ENCODE measurements at places on chromosomes 16 and 17.

DNA sequence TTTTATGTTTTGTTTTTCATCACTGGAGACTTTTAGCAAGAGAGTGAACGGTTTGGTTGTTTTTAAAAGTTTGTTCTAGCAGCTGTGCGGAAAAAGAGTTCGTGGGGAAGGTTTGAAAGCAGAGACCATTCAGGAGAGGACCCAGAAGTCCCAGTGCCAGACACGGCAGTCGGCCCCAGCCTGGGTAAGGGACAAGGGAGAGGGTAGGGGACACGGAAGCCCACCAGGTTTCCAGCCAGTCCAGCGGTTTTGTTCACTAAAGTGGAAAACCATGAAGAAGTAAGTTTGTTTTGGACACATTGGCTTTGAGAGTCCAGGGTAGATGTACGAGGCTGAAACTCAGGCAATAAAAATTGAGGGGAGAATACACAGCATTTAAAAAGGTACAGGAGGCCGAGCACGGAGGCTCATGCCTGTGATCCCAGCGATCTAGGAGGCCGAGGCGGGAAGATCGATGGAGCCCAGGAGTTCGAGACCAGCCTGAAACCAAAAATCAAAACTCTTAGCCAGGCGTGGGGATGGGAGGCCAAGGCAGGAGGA is 56.8 kb upstream of the RPH3AL start:
- no peak for DNase-seq

GRCh38 chr16:10362077-10362863 is 23.6 kb upstream of the ATF7IP2 start:
- peak; percentile 7 for DNase-seq

DNA sequence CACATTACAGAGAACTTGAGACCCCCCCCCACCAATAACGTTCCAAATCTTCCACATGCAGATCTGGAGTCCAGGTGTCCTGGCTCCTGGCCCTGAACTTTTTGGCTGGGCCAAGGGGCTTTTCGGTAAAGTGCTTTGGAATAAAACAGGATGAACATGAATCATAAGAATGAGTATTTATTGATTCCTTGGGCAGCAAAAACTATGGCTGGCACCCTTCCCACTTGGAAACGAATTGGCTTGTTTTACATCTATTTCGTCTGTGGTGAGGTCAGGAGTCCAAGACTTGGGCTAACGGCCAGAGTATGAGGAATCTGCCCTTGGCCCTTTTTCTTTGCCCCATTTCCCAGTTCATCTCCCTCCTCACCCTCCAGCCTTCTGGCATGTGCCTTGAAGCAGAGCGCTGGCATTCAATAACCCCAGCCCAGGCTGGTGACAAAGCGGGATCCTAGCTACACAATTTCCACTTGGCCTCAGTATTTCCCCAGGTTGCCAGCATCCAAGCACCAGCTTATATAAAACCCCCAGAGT is 4.1 kb upstream of the UBTF start:
- DNase-seq: no peak

DNA sequence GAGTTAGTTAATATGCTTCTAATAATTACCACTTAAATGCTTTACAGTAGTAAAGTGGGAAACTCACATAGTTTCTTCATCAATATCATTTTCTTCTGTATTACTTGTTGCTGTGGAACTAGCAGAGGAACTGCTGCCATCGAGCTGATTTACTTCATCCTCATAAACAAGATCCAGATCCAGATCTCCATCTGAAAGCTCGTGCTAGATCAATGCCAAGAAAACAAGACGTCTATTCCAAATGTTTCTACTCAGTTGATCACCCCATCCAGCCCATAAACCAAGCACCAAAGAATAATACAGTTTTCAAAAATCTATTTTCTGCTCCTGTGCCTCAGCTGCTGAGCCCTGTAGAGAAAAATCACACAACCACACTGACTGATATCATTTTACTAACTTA is 59.1 kb downstream of the TRIM37 start:
- DNase-seq: no peak

- DNase-seq: no peak
Observed at GRCh38 chr17:68246271-68247028, 1.4 kb upstream of the AMZ2 start.

GRCh38 chr17:55004484-55004883 is 35.9 kb downstream of the STXBP4 start:
- no peak for DNase-seq

DNA sequence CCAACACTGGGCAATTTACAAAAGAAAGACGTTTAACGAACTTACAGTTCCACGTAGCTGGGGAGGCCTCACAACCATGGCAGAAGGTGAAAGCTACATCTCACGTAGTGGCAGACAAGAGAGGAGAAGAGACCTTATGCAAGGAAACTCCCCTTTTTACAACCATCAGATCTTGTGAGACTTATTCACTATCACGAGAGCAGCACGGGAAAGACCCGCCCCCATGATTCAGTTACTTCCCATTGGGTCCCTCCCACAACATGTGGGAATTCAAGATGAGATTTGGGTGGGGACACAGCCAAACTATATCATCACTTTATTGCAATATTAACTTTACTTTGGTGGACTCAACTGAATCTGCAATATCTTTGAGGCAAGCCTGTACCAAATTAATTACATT is 11.9 kb upstream of the ENGASE start:
- no peak for DNase-seq

GRCh38 chr17:82012640-82013295 is 9.9 kb downstream of the CENPX start:
- DNase-seq: no peak

GRCh38 chr16:72002619-72003018 is 2.4 kb upstream of the PKD1L3 start:
- DNase-seq: no peak

- no peak for DNase-seq
Observed at GRCh38 chr17:45951941-45952340, 47.1 kb upstream of the STH start.

DNA sequence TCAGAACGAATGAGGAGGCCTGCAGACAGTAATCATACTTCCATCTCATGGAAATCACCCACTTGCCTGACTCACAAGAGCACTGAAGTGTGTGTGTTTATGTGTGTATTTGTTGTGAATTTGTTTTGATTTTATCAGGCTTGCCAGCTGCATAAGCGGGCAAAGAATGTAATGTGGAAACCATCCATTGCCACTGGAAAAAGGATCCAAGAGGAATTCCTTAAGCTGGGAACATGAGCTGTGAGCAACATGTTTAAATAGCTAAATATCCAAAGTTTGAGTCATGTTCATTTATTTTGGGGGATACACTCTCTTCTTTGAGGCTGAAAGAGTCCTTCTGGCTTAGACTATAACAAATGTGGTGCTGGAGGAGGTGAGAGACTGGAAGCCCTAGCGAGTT is 198.4 kb upstream of the TBX2 start:
- DNase-seq: no peak

- no peak for DNase-seq
Observed at GRCh38 chr17:78111727-78112517, 16.6 kb downstream of the TMC6 start.

DNA sequence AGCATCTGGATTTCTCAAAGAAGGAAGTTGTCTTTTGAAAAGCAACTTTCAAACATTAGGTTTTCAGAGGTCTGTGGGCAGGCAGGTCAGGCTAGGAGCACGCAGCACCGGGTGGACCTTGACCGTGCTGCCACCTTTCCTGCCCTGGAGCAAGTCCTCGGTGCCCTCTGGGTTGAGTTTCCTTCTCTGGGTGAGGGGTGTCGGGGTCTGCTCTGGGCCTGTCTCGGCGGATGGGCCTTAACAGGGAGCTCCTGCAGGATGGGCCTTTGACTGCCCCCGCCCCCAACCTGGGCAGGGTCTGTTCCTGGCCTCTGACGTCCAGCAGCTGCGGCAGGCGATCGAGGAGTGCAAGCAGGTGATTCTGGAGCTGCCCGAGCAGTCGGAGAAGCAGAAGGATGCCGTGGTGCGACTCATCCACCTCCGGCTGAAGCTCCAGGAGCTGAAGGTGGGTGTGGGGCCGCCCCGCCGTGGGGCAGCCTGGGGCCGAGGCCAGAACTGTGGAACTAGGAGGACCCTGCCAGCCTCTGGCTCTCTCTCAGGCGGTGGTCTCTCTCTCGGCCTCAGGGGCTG is 8.7 kb downstream of the DEF8 start:
- no peak for DNase-seq

DNA sequence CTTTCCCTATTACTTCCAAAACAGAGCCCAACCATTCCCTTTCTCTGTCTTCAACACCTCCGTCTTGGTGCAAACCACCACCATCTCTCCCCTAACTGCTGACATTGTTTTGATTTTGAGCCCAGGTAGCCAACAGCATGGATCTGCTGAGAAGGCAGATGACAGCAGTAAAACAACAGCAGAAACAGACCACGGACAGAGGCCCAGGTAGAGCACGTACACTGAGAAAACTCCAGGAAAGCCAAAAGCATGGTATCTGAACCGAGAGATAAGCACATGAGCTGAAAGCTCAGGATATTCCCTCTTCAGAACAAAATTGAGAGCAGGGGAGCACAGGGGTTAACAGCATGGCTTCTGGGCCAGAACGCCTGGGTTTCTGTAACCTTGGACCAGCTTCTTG is 18.9 kb upstream of the MAP3K14 start:
- no peak for DNase-seq

DNA sequence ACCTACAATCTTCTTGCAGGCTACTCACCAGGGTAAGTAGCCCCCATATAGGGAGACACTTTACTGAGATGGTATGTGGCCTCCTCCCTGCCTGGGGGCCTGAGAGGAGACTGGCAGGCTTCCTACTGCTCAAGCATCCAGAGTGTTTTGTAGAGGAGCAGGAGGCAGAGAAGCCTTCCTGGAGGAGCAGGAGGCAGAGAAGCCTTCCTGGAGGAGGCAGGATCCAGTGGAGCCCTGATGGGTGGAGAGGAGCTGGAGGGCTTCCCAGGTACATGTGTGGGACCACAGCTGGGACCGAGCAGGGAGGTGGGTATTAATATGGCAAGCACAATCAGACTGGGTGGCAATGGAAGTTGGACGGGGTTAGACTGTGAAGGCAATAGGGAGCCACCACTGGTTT is 2.1 kb upstream of the ADGRG5 start:
- DNase-seq: no peak

GRCh38 chr17:7240375-7240774 is 1.1 kb upstream of the PHF23 start:
- no peak for DNase-seq

DNA sequence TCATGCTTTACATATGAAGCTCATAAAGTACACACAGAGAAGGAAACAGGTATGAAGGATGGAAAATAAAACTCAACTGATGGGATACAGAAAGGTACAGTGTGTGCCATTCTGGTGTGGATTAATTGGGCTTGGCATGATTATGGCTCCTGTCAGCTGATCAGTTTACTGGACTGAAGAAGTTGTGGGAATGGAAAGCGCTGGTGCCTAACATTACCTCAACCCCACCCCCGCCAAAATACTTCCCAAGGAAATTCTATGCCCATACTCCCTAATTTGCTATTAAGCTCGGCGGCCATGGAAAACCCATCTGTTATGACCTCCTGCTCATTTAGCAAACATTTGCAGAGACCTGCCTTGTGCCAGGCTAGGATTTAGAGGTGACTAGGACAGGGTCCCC is 16.6 kb upstream of the PMFBP1 start:
- no peak for DNase-seq

- DNase-seq: no peak
Observed at GRCh38 chr16:82881516-82881915, 254.7 kb downstream of the CDH13 start.

- no peak for DNase-seq
Observed at GRCh38 chr16:69417520-69418199, 6.8 kb upstream of the CYB5B start.

GRCh38 chr17:78748048-78748729 is 33.9 kb downstream of the CYTH1 start:
- peak; percentile 59 for DNase-seq

DNA sequence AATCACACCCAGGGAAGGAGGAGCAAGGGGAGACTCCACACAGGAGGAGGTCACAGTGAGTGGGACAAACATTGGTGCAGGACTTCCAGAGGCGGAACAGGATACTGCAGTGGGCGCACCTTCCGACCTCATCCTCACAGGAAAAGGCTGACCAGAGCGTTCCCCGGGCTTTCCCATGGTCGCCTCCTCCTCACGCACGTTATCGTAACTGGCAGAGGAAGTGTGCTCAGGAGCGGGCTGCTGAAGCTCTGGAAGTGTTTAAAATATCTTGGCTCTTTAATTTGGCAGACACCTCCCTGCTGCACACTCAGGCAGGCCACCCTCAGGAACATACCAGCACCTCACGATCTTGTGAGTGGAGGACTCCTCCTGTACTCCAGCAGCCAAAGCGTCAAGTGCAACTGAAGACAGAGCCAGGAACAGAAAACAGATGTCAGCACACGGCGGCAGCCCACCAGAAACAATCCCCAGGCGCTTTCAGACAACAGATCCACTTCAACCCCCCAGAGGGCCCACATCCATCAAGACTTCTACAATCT is 17.5 kb downstream of the FANCA start:
- DNase-seq: no peak

GRCh38 chr17:78797691-78798585 is 15.9 kb upstream of the CYTH1 start:
- no peak for DNase-seq

DNA sequence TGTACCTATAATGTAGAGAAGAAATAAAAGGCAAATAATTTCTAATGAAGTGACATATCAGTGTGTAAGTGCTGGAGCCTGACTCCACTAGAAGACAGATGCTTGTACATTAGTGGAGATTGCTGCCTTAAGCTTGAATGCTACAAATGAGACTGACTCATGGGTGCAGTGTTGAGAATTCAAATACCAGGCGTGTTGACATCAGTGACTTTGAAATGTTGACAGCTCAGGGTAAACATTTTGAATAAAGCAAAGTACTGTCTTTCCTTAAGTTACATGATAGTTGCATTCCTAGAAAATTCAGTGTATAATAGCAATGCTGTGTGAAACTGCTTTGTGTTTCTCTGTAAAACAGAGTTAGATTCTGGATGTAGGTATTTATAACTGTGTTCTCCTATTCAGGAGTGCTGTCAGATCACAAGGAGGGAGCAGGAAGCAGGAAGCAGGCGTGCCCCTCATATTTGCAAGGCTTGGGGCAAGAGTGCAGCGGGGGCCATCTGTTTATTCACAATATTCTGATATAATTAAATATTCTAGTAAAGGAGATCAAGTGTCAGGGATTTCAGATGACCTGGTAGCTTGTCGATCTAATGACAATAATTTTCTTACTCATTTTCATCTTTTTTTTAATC is 119.0 kb downstream of the SPECC1 start:
- no peak for DNase-seq

DNA sequence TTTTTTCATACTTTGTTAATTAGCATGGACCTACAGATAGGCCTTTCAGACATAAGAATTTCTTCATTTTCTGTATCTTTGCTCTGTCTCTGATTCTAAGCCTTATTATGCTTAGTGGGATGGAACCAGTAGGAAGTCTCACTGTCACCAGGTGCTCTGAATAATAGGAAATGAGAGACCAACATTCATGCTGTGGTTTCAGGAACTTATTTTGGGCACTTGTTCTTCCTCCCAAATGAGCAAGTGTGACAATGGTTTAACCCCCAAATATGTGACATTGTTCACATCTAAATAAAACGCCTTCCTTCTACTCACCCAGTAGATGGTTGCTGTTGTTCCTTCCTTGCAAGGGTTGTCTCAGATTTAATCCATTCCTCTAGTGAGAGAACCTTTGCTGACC is 100.2 kb downstream of the SYCE1L start:
- DNase-seq: no peak

DNA sequence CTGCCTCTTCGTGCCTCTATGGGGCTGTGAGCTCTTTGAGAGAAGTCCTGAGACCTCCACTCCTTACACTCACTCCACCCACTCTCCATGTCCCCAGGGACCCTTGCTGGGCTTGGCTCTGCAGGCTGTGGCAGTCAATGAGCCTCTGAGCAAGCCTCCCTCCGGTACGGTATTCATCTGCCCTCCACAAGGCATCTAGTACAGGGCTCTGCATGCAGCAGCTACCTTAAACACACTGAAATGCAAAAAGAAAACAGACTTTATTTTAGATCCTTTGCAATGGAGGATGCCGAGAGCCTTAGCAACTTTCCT is 38.9 kb upstream of the SMPD3 start:
- no peak for DNase-seq
